Kasumi-1 (cell line): ENCODE measurements at places on chromosomes 12 and 14.

- no peak for DNase-seq
Measured at GRCh38 chr12:92261071-92261470, 115.4 kb upstream of the BTG1 start.

GRCh38 chr14:83217492-83217891, 1683.8 kb upstream of the SEL1L start:
- DNase-seq: peak; percentile 42

DNA sequence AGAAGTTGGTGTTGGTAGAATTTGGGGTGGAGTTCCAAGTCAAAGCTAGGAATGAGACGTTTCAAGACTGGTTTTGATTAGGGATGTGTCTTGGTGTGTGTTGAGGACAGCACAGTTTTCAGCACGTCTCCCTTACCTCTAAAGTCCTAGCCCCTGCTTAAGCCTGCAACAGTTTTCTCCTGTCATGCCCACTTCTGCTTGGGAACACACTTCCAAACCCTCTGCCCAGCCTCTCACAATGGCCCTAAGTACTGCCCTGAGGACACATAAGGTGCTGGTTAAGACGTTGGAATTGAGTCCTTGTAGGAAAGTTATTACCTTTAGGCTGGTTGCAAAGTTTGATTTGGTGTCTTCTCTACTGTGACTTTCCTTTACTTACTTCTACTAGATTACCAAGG, 710 bp upstream of the BMAL2 start:
- no peak for DNase-seq

DNA sequence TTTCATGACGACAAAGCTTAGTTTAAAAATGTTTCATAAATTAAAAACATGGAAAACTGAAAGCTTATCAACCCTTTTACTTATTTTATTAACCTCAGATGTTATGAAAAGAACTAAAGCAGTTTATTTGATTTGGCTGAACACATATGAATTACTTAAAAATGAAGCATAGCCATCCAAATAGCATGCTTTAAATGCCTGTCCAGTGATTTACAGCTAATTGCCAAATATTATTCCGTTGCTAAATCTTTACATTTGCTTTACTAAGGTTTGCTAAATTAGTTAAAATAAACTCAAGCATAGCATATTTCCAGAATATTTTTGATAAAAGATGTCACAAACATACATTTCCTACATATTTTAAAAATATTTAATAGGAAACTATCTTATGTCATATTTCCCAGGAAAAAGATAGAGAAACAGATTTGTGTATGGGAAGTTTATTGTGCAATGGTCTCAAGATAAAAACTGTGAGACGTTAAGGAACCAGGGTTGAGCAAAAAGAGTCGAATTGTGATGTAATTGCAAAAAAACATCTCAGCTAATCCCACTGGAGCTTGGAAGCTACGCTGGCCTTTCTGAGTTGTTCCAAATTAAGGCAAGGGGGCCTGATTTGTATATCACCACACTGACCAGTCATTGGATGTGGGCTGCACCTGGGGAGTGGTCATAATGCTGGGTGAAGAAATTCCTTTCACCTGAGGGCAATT, 25.8 kb downstream of the GPR135 start:
- no peak for DNase-seq

DNA sequence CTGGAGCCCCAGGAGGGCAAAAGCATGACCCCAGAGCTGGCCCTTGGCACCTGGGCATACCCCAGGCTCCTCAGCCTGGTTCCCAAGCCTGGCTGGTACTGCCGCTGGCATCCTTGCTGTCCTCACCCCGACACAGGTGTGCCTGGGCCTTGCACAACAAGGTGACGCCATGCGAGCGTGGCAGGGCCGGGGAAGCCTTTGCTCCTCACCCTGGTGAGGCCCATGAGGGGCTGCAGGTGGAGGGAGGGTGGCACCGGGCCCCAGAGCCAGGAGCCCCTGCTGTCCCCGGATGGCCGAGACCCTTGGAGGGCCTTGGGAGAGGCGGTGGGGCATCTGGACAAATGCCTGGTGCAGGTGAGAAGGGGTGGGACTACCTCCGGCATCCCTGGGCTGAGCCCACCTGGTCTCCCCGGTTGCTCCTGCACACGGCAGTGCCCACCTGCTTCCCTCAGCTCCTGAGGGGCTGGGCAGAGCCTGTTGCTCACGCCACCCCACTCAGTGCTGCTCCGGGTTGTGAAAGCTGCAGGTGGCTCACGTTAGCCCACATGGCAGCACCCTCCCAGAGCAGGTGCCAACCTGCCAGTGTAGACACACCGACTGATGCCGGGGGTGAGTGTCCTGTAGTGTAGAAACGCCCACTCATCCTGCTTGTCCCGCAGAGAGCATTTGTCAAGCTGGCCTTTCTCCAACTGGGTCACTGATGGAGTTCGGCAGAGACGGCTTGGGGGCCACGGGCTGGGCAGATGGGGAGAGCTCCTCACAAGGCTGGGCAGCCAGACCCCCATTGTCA, 24.6 kb upstream of the KIF26A start:
- no peak for DNase-seq

GRCh38 chr12:26239122-26239851, 43.9 kb downstream of the SSPN start:
- DNase-seq: peak; percentile 11

GRCh38 chr14:100849115-100849781, 23.3 kb downstream of the MEG3 start:
- no peak for DNase-seq

- peak; percentile 23 for DNase-seq
Measured at GRCh38 chr14:39467889-39468524, 35.8 kb upstream of the FBXO33 start.

- peak; percentile 45 for DNase-seq
Measured at GRCh38 chr12:48084066-48084465, 21.8 kb downstream of the SENP1 start.

DNA sequence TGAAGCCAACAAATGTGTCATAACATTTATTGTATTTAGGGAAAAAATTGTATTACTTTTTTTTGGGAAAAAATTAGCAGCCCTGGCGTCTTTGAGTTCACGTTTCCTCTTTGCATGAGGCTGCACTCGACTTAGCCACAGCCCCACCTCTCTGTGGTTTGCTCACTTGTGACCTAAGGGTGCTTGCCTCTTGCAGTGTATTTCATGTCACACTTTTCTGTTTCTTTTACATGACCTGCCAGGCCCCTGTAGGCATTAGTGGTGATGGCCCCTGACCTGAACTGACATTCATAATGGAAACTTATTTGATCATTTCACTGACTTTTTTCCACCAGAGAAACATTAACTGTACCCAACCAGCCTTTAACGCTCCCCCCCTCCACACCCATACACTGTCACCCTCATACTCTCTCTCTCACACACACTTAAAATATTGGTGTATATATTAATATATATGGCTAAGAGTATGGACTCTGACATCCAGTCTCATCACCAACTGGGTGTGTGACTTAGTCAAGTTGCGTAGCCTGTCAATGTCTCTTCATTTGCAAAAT, 122.9 kb downstream of the PRKCH start:
- peak; percentile 67 for DNase-seq

- no peak for DNase-seq
Measured at GRCh38 chr12:83018088-83018487, 331.4 kb downstream of the TMTC2 start.

DNA sequence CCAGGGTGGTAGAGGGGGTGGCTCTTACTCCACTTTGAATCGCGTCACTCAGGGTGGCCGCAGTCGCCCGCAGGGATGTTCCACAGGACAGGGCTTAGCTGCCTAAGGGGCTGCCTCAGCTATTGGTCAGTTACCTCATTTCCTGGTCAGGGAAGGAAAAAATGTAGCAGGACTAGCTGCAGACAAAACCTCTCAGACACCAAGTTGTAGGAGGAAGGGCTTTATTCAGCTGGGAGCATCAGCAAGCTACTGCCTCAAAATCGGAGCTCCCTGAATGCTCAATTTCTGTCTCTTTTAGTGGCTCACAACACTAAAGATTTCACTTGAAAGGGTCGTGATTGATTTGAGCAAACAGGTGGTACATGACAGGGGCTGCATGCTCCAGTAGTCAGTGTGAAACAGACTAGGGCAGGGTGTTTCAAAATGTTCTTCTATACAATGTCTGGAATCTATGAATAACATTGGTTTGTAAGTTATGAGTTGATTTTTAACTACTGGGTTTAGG, 6.4 kb upstream of the CLEC6A start:
- no peak for DNase-seq

GRCh38 chr12:1878214-1878613, 40.2 kb downstream of the CACNA2D4 start:
- no peak for DNase-seq

GRCh38 chr12:101299346-101299745, 19.4 kb downstream of the UTP20 start:
- no peak for DNase-seq

DNA sequence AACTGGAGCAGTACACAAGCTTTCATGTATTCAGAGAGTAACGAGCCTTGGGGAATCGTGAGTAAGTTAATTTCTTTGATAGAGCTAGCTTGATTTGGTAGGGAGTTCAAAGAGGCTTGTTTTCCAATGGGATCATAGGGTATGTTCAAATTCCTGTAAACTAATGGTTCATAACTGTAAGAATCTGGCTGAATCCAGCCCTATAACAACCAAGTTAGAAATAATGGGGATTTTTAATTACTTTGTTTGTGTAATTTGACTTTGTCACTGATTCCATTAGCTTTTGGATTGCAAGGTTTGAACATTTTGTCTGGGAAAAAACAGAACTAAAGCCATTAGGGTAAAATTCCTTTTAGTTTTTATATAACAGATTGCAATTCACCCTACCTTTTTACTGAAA, 94.0 kb downstream of the WNK1 start:
- DNase-seq: no peak
